ENCODE measurements at places on chromosomes 5 and 9. TPM values are rescaled to one million over a fixed set of nuclear protein-coding genes. Genes with fewer than 3 reads are reported as not detected.

The TBC1D2 gene
- 57.4 TPM for total RNA-seq

DNA sequence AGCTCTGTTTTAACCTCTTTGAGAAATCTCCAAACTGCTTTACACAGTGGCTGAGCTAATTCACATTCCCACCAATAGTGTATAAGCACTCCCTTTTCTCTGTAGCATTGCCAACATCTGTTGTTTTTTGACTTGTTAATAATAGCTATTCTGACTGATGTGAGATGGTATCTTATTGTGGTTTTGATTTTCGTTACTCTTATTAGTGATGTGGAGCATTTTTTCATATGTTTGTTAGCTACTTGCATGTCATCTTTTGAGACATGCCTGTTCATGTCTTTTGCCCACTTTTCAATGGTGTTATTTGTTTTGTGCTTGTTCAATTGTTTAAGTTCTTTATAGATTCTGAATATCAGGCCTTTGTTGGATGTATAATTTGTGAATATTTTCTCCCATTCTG, 225.2 kb upstream of the TRPC7 start:
- DNase-seq, result no peak
- H3K27ac ChIP-seq, result no peak overlapping the region
- no peaks in the 10 kb centered on the region for H3K27me3 ChIP-seq
- no peak overlapping the region for H3K4me3 ChIP-seq

GRCh38 chr5:111680737-111681413, 76.1 kb downstream of the NREP start:
- no peaks in the 10 kb centered on the region for H3K27me3 ChIP-seq
- H3K36me3 ChIP-seq, result no peaks in the 10 kb centered on the region
- H3K4me3 ChIP-seq, result no peak overlapping the region
- H3K27ac ChIP-seq, result peak overlapping the region; percentile 27

GRCh38 chr9:110579034-110579861, at the start of gene SVEP1:
Gene SVEP1 (minus strand): TSS chr9:110579741. CDS start chr9:110579543, 198 bp downstream.
- no peaks in the 10 kb centered on the region for H3K36me3 ChIP-seq
- DNase-seq, result no peak
- H3K4me1 ChIP-seq, result peaks cover 27% of the 10 kb centered on the region
- peaks cover 43% of the 10 kb centered on the region for H3K27me3 ChIP-seq
- peak within 1 kb of the TSS; percentile 60 for H3K4me3 ChIP-seq
- peak within 1 kb of the TSS; percentile 72 for H3K27ac ChIP-seq

DNA sequence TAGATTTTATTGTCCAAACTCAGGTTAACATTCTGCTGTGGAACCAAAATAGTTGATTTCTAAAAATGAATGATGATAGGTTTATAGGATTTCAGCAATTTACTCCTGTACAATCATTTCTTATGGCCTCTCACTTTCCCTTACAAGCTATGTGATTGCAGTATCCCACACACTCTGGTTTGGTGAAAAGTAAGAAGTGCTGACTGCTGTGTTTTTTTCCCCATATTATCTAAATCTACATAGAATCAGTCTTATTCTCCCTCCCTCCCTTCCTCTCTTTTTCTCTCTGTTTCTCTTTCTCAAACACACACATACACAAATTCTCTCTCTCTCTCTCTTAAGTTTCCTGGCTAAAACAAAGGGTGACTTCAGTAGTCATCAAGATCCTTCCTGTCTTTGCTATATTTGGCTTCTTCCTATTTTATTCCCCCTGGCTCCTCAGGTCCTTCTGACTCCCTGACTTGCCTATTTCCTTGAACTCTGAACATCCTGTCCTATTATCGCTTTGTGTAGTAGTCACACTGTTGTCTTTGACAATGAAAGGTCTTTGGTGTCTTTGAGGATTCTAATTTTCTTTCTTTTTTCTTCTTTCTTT, 55.9 kb upstream of the HAPLN1 start:
- no peaks in the 10 kb centered on the region for H3K4me1 ChIP-seq
- DNase-seq, result no peak
- H3K4me3 ChIP-seq, result no peak overlapping the region
- H3K36me3 ChIP-seq, result no peaks in the 10 kb centered on the region
- H3K27me3 ChIP-seq, result no peaks in the 10 kb centered on the region

- no peaks in the 10 kb centered on the region for H3K4me1 ChIP-seq
- H3K27me3 ChIP-seq, result peaks cover 9% of the 10 kb centered on the region
- no peaks in the 10 kb centered on the region for H3K36me3 ChIP-seq
Observed at GRCh38 chr5:175642998-175643397, 14.9 kb upstream of the HRH2 start.

DNA sequence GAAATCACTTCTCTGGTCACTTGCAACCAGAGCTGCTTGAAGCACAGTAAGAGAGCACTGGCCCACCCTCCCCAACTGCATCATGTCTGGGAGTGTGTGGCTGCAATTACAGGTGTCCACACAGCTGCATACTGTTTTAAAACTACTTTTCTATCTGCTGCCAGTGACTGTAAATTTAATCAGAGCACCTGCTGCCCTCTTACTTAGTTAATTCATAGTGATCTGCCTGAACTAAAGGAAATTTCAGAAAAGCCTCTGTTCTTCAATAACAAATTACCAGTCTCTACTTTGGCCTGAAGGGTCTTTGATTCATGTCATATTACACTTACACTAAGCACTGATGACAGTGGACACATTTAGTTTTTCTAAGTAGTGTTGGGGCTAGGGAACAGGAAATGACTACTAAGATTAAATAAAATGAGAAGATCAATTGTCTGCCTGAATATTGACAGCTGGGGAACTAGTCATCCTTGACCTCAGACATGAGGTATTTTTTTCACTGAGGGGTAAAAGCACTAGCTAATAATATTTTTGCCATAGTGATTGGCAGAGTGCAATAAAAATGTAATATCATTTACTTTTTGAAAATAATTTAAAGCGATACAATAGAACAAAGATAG, 788.9 kb upstream of the GRAMD2B start:
- H3K4me3 ChIP-seq, result no peak overlapping the region
- no peak for DNase-seq
- no peaks in the 10 kb centered on the region for H3K36me3 ChIP-seq
- H3K27ac ChIP-seq, result no peak overlapping the region
- H3K27me3 ChIP-seq, result no peaks in the 10 kb centered on the region
- no peaks in the 10 kb centered on the region for H3K4me1 ChIP-seq

The ADCY2 gene
- 10.1 TPM for total RNA-seq

The SHROOM1 gene
- total RNA-seq, result 2.1 TPM

The PCDHGB5 gene
- 16.6 TPM for total RNA-seq

DNA sequence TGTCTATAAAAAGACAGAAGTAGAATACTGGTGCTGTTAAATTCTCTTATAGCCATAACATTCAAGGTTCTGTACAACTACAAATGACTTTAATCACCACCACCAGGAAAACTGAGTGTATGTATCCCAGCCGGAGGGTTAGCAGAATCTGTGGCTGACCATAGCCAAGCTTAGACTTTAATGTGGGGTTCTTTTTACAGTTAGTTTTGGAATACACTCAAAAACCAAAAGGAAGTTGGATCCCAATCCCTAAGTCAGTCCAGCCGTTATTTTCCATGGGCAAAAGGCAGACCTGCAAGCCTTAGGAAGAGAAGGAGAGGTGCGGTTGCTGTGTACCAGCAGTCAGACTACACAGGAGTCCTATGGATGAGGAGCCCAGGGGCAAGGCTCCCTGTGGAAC, 179.8 kb downstream of the ENC1 start:
- H3K4me1 ChIP-seq, result no peaks in the 10 kb centered on the region
- H3K36me3 ChIP-seq, result no peaks in the 10 kb centered on the region
- DNase-seq, result no peak
- no peak overlapping the region for H3K27ac ChIP-seq

GRCh38 chr9:92961627-92962302, 14.4 kb downstream of the FGD3 start:
- no peaks in the 10 kb centered on the region for H3K27me3 ChIP-seq
- peaks cover 6% of the 10 kb centered on the region for H3K4me1 ChIP-seq
- DNase-seq, result peak; percentile 46

The FOXD4L3 gene
- not detected for total RNA-seq

GRCh38 chr5:77867194-77867691, 91.1 kb upstream of the TBCA start:
- H3K36me3 ChIP-seq, result no peaks in the 10 kb centered on the region
- no peaks in the 10 kb centered on the region for H3K4me1 ChIP-seq
- peaks cover 4% of the 10 kb centered on the region for H3K27me3 ChIP-seq
- no peak overlapping the region for H3K27ac ChIP-seq
- H3K4me3 ChIP-seq, result no peak overlapping the region

DNA sequence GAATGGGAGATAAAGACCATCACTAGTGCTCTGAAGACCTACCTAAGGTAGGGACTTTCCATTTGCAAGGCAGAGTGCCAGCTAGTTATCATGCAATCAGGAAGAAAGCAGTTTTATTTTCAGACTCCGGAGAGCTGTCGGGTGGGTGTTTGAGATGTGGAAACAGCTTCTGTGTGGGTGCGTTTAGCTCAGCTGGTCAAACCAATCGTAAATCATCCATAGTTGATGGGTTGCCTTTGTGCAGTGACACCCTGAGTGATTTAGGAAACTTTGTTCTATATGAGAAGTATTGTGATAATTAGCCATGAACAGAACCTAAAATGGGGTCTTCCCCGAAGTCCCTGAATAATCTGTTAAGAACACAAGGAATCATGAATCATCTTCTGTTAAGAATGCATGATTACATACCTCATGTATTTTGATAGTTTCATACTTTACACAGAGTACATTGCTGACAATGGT, 284.3 kb downstream of the ARHGAP26 start:
- no peaks in the 10 kb centered on the region for H3K27me3 ChIP-seq
- no peak overlapping the region for H3K4me3 ChIP-seq
- no peaks in the 10 kb centered on the region for H3K36me3 ChIP-seq

- no peaks in the 10 kb centered on the region for H3K4me1 ChIP-seq
- H3K36me3 ChIP-seq, result no peaks in the 10 kb centered on the region
- no peak overlapping the region for H3K4me3 ChIP-seq
- no peak for DNase-seq
- H3K27me3 ChIP-seq, result peaks cover 7% of the 10 kb centered on the region
Observed at GRCh38 chr5:174409971-174410370, 314.4 kb upstream of the MSX2 start.

- DNase-seq, result no peak
- H3K4me1 ChIP-seq, result no peaks in the 10 kb centered on the region
- H3K36me3 ChIP-seq, result peaks cover 64% of the 10 kb centered on the region
- no peak overlapping the region for H3K27ac ChIP-seq
- no peak overlapping the region for H3K4me3 ChIP-seq
- H3K27me3 ChIP-seq, result no peaks in the 10 kb centered on the region
Observed at GRCh38 chr5:175520873-175521272, 42.5 kb downstream of the SFXN1 start.

DNA sequence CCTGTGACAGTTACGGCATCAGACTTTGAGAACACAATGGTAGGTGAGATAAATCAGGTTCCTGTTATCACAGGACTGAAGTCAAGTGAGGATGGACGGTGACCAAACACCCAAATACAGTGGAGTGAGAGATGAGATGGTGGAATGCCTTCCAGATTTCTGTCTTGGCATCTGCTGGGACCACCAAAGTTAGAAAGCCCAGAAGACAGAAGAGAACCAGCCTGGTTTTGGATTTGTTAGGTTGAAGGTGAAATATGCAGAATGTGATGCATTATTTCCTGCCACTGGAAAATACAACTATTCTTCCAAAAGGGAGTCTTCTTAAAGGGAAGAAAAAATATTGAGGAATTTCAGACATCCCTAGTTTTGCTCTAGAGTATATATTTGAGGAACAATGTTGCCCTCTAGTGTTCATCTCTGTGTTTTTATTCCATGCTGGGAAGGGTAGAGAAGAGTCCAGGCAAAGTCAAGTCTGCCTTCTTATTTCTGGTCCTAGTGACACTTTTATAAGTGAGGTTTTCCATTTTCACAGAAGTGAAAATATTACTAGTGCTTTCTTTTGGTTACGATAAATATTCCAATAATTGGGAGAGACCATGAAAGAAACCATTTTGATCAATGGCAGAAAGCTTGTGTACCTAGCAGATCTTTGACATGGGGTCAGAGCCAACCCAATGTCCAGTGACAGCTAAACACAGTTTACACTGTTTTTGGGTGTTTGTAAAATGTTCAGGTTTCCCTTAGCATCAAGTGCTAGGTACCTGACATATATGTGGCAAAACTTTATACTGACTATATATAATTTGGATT, 142.3 kb upstream of the ANKH start:
- peaks cover 13% of the 10 kb centered on the region for H3K4me1 ChIP-seq
- DNase-seq, result no peak
- H3K4me3 ChIP-seq, result no peak overlapping the region
- no peaks in the 10 kb centered on the region for H3K27me3 ChIP-seq
- no peak overlapping the region for H3K27ac ChIP-seq
- H3K36me3 ChIP-seq, result no peaks in the 10 kb centered on the region

DNA sequence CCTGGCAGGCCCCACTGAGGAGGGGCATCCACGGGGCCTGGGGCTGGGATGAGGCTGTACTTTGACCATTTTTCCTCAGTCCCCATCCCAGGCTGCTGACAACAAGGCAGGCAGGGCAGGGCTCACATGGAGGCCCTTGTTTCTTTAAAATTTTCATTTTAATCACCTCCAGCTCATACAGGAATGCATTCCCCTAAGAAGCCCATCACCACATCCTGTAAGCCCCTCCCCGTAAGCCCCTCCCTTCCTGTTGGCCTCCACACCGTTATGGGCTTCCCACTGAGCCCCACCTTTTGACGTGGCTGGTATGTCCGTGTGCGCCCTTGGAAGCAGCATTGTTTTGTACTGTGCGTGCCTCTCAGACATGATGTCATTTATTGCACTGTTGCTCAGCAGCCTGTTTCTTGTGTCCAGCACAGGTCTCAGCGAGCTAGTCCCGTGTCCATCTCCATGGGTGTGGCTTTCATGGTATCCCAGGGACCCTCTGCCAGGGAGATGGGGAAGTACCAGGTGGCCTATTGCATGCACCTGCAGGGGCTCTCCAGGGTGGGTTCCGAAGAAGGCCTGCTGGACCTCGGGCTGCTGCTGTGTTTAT, 22.4 kb downstream of the PHF2 start:
- no peak overlapping the region for H3K4me3 ChIP-seq
- no peaks in the 10 kb centered on the region for H3K36me3 ChIP-seq
- peaks cover 42% of the 10 kb centered on the region for H3K4me1 ChIP-seq
- no peaks in the 10 kb centered on the region for H3K27me3 ChIP-seq

GRCh38 chr5:8641786-8642505, 773.0 kb downstream of the MTRR start:
- no peak overlapping the region for H3K4me3 ChIP-seq
- H3K27ac ChIP-seq, result no peak overlapping the region
- H3K27me3 ChIP-seq, result no peaks in the 10 kb centered on the region
- H3K36me3 ChIP-seq, result no peaks in the 10 kb centered on the region
- H3K4me1 ChIP-seq, result no peaks in the 10 kb centered on the region
- DNase-seq, result no peak

The TPD52L3 gene
- not detected for total RNA-seq

GRCh38 chr9:3138231-3139229, 294.6 kb upstream of the PUM3 start:
- no peaks in the 10 kb centered on the region for H3K27me3 ChIP-seq
- DNase-seq, result no peak
- H3K27ac ChIP-seq, result no peak overlapping the region
- no peaks in the 10 kb centered on the region for H3K36me3 ChIP-seq

The SLC1A3 gene
- total RNA-seq, result 34.2 TPM

The NUTM2F gene
- total RNA-seq, result not detected
